ENCODE measurements at places on chromosomes 11 and 22. TPM values are rescaled to one million over a fixed set of nuclear protein-coding genes. Genes with fewer than 3 reads are reported as not detected.
A peak's percentile ranks its signal among the peaks of the same experiment; 100 is the strongest.

GRCh38 chr11:33067294-33067693 is 27.9 kb downstream of the TCP11L1 start:
- H3K36me3 ChIP-seq, result peaks cover 80% of the 10 kb centered on the region
- DNase-seq, result peak; percentile 15
- no peak overlapping the region for H3K4me3 ChIP-seq
- H3K4me1 ChIP-seq, result no peaks in the 10 kb centered on the region

- H3K27me3 ChIP-seq, result peaks cover 21% of the 10 kb centered on the region
- H3K4me1 ChIP-seq, result no peaks in the 10 kb centered on the region
- DNase-seq, result no peak
- no peak overlapping the region for H3K4me3 ChIP-seq
- no peak overlapping the region for H3K27ac ChIP-seq
- H3K36me3 ChIP-seq, result no peaks in the 10 kb centered on the region
These were observed 6.4 kb upstream of the KCNJ11 start for GRCh38 chr11:17394743-17395390.

DNA sequence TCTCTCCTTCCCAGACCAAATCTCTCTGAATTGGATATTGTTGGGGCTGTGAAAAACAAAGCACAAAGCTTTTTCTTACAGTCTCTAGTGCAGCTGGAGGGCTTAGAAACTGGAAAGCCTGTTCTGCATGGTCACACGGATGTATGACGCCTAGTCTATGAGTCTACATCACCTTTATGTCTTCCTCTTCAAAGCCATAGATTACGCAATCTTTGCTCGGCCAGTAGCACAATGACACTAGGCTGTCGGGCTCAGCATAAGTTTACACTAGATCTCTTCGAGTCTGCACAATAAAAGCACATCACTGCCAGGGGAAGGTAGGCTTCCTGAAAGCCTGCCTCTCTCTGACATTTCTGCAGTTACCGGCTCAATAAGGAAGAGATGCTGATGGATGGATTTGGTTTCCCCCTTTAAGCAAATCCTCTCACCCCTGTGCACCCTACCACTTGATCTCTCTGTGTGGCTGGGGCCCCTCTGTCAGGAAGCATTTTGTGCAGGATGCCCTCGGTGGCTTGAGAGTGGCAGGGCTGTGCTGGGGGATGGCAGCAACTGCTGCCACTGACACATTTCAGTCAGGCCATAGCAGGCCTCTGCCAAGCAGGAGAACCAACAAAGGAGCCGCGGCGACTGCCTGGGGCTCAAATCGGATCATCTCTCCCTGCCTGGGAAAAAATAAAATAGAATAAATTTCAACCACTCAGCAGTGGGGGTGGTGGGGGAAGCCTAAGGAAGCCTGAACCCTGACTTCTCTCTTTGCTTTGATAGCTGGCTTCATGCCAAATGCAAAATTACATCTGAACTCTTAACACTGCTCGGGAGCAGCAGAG is 1272.8 kb downstream of the LRRC4C start:
- DNase-seq, result no peak
- H3K27me3 ChIP-seq, result no peaks in the 10 kb centered on the region
- H3K4me3 ChIP-seq, result no peak overlapping the region
- H3K36me3 ChIP-seq, result no peaks in the 10 kb centered on the region
- peaks cover 7% of the 10 kb centered on the region for H3K4me1 ChIP-seq

- no peaks in the 10 kb centered on the region for H3K27me3 ChIP-seq
- peaks cover 28% of the 10 kb centered on the region for H3K36me3 ChIP-seq
- DNase-seq, result no peak
- H3K4me1 ChIP-seq, result no peaks in the 10 kb centered on the region
These were observed 96.1 kb upstream of the BID start for GRCh38 chr22:17870407-17870806.

DNA sequence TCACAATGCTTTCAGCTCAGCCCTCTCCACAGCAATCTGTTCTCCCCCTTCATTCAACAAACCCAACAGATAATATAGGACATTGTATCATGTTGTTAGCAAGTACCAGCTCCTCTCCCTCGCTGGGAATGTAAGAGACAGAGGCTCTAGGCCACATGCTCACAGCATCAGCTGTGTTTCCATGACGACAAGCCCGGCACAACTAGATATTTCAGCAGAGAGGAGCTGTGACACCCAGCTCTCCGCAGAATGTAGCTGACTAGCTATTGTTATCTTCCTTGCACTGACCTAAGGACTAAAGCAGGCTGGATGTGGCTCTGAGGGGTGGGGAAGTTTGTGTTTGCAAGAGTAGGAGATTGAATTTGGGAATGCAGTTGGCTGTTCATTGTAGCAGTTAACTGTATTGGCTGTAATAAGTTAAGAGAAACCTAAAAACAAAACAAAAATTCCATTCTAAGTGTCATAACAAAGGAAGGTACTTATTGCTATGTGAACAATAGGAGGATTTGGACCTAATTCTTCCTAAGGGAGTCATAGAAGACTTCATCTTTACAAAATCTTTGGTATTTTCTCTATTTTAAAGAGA is 28.0 kb upstream of the RRAS2 start:
- H3K4me1 ChIP-seq, result peaks cover 6% of the 10 kb centered on the region
- H3K36me3 ChIP-seq, result no peaks in the 10 kb centered on the region
- H3K27me3 ChIP-seq, result peaks cover 18% of the 10 kb centered on the region
- peak overlapping the region; percentile 9 for H3K27ac ChIP-seq

- H3K4me3 ChIP-seq, result no peak overlapping the region
- DNase-seq, result no peak
- H3K27ac ChIP-seq, result no peak overlapping the region
- H3K27me3 ChIP-seq, result no peaks in the 10 kb centered on the region
These were observed 3.4 kb upstream of the NDUFC2 start for GRCh38 chr11:78083021-78083420.

- peaks cover 19% of the 10 kb centered on the region for H3K27me3 ChIP-seq
- H3K27ac ChIP-seq, result no peak overlapping the region
- H3K4me1 ChIP-seq, result peaks cover 3% of the 10 kb centered on the region
- no peak overlapping the region for H3K4me3 ChIP-seq
These were observed 715.9 kb upstream of the API5 start for GRCh38 chr11:42595876-42596275.

GRCh38 chr22:35921777-35922176 is 106.8 kb downstream of the RBFOX2 start:
- no peak overlapping the region for H3K4me3 ChIP-seq
- peak; percentile 88 for DNase-seq
- no peaks in the 10 kb centered on the region for H3K27me3 ChIP-seq
- no peak overlapping the region for H3K27ac ChIP-seq
- no peaks in the 10 kb centered on the region for H3K36me3 ChIP-seq

DNA sequence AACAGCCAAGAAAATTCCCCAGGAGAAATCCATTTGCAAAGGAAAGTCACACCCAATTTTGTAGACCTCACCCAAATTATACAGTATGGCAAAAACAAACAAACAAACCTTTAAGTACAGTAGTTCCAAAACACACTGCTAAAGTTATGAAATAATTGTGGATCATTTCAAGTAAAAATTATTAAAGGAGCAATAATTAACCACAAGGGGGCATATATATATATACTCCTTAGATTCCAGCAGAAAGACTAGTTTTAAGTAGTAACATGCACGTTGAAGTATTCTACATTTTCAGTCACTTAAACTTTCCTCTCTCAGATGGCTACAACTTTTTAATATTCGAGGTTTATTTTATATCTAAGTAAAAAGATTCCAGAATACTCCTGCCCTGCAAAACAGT is 26.8 kb downstream of the RNF141 start:
- H3K4me1 ChIP-seq, result peaks cover 4% of the 10 kb centered on the region
- peaks cover 17% of the 10 kb centered on the region for H3K36me3 ChIP-seq
- H3K4me3 ChIP-seq, result no peak overlapping the region
- no peaks in the 10 kb centered on the region for H3K27me3 ChIP-seq

GRCh38 chr11:110071197-110071596 is 22.0 kb upstream of the ZC3H12C start:
- H3K4me3 ChIP-seq, result no peak overlapping the region
- H3K27ac ChIP-seq, result no peak overlapping the region
- H3K27me3 ChIP-seq, result no peaks in the 10 kb centered on the region
- DNase-seq, result no peak

MMP10 gene
- total RNA-seq, result not detected

OR52E8 gene
- not detected for total RNA-seq

GATD1 gene
- 41.6 TPM for total RNA-seq

C1QTNF5 gene
- total RNA-seq, result not detected

All from endodermal cell (in vitro differentiated cells).